ENCODE measurements at places on chromosomes 2 and 18.

- no peaks in the 10 kb centered on the region for H3K4me1 ChIP-seq
- H3K27me3 ChIP-seq = no peaks in the 10 kb centered on the region
- H3K36me3 ChIP-seq = no peaks in the 10 kb centered on the region
- H3K4me3 ChIP-seq = no peak overlapping the region
Measured at GRCh38 chr2:54196646-54197045, 59.4 kb downstream of the TSPYL6 start.

GRCh38 chr18:79881695-79882094, 69.8 kb downstream of the SLC66A2 start:
- DNase-seq = no peak
- H3K4me1 ChIP-seq = no peaks in the 10 kb centered on the region
- no peak overlapping the region for H3K4me3 ChIP-seq

GRCh38 chr2:62724106-62724505, 18.6 kb downstream of the EHBP1 start:
- H3K27me3 ChIP-seq = no peaks in the 10 kb centered on the region
- no peak overlapping the region for H3K27ac ChIP-seq
- H3K4me3 ChIP-seq = no peak overlapping the region
- no peaks in the 10 kb centered on the region for H3K4me1 ChIP-seq
- DNase-seq = no peak

DNA sequence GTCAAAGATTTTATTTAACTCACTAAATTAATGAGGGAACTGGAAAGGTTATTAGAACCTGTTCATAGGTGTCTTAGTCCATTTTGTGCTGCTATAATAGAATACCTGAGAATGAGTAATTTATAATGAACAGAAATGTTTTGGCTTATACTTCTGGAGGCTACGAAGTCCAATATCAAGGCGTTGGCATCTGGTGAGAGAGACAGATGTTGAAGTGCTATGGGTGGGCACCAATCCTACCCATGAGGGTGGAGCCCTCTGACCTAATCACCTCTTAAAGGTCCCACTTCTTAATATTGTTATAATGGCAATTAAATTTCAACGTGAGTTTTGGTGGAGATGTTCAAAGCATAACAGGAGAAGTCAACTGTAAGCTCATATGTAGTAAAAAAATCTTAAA, 5.1 kb downstream of the RPIA start:
- H3K36me3 ChIP-seq = peaks cover 1% of the 10 kb centered on the region
- H3K27ac ChIP-seq = no peak overlapping the region
- no peaks in the 10 kb centered on the region for H3K27me3 ChIP-seq
- H3K4me3 ChIP-seq = no peak overlapping the region
- peaks cover 5% of the 10 kb centered on the region for H3K4me1 ChIP-seq
- DNase-seq = no peak

- H3K4me3 ChIP-seq = no peak overlapping the region
- H3K27me3 ChIP-seq = no peaks in the 10 kb centered on the region
Measured at GRCh38 chr18:6382963-6383362, 31.7 kb downstream of the L3MBTL4 start.

DNA sequence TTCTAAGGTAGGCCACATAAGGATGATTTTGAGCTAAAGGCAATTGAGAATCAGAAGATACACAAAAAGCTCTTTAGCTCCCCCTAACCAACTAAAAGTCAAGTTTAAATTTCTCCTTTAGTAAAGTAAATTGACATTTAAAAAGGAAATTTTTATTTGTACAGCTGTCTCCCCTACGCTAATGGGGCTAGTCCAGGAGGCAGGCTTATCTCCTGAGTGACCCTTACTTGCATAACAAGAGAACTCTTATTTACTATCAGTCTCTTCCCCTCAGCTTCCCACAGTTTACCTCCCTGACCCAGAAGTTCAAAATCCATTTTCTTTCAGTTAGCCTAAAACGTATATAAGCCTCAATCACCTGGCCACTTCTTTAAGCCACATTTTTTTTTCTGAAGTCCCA, 1002.8 kb upstream of the NRXN1 start:
- H3K36me3 ChIP-seq = no peaks in the 10 kb centered on the region
- no peaks in the 10 kb centered on the region for H3K4me1 ChIP-seq
- no peak for DNase-seq
- H3K27ac ChIP-seq = no peak overlapping the region
- no peaks in the 10 kb centered on the region for H3K27me3 ChIP-seq
- no peak overlapping the region for H3K4me3 ChIP-seq

- H3K36me3 ChIP-seq = no peaks in the 10 kb centered on the region
- H3K27ac ChIP-seq = no peak overlapping the region
- no peak for DNase-seq
- no peaks in the 10 kb centered on the region for H3K4me1 ChIP-seq
Measured at GRCh38 chr2:64352292-64352691, 101.7 kb upstream of the LGALSL start.

- H3K27ac ChIP-seq = no peak overlapping the region
- H3K36me3 ChIP-seq = no peaks in the 10 kb centered on the region
- DNase-seq = no peak
- no peaks in the 10 kb centered on the region for H3K4me1 ChIP-seq
Measured at GRCh38 chr2:319059-319600, 31.2 kb upstream of the ALKAL2 start.

- H3K4me3 ChIP-seq = no peak overlapping the region
- no peaks in the 10 kb centered on the region for H3K36me3 ChIP-seq
- H3K27ac ChIP-seq = no peak overlapping the region
Measured at GRCh38 chr18:32767400-32767799, 5.4 kb downstream of the KLHL14 start.

DNA sequence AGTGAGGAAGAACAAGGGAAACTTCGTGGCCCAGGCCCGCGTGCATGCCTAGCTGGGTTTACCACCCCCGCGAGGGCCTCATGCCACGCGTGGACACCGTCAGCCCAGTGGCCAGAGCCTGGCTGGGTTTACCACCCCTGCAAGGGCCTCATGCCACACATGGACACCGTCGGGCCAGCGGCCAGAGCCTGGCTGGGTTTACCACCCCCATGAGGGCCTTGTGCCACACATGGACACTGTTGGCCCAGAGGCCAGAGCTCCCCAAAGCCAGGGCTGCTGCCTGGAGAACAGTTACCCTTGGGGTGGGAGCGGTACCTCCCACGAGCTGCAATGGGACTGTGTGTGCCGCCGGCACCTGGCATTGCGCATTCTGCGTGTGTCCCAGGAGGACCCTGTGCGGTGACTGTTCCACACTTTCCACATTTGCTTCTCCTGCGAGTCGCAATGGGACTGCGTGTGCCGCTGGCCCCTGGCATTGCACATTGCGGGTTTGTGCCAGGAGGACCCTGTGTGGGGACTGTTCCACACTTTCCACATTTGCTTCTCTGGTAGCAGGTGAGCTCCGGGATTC, 105.6 kb upstream of the CTDP1 start:
- no peaks in the 10 kb centered on the region for H3K27me3 ChIP-seq
- no peaks in the 10 kb centered on the region for H3K36me3 ChIP-seq
- DNase-seq = no peak
- peaks cover 5% of the 10 kb centered on the region for H3K4me1 ChIP-seq

DNA sequence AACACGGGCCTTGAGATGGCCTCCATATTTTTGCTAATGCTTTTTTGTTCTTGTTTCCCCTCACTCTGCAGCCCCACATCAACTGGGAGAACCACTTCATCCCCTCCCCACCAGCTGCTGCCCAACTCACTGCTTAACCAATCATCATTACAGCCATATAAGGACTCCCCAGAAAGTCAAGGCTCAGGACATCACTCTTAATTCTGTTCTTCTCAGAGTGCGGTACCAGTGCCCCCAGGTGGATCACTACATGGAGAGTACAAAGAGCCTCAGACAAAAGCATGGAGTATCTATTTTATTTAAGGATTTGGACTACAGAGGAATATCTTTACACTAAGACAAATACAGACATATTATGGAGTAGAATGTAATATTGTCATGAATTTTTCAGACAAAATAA, 340.6 kb downstream of the PAX3 start:
- DNase-seq = peak; percentile 78
- H3K27ac ChIP-seq = no peak overlapping the region
- no peaks in the 10 kb centered on the region for H3K4me1 ChIP-seq
- no peaks in the 10 kb centered on the region for H3K36me3 ChIP-seq
- H3K27me3 ChIP-seq = no peaks in the 10 kb centered on the region

DNA sequence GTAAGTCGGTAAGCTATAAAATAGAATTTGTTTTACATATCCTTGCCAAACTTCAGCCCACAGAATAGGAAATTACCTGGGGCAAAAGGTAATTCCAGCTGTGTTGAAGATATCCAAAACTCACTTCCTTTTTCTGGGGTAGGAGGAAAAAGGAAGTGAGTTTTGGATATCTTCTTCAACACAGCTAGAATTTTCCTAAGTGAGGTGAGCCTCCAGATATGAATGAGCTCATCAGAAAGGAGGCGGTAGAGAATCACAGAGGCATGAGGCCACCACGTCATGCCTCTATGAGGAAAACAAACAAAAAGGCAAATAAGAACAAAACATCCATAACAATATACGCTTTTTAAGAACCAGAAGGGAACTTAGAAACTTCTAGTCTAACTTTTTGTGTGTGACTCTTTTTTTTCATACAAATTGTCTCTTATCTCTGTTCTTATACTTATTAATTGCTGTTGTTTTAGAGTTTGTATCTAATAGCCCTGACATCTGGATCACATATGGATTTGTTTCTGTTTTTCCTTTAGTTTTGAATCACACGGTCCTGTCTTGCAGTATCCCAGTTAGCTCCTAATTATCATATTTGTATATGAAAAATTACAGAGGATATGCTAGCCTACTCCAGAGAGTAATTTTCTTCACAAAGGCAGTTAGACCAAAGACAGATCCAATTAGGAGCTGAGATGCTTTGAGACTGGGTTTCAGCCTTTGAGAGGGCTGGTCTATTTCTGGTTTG, 104.5 kb downstream of the RBM43 start:
- no peaks in the 10 kb centered on the region for H3K36me3 ChIP-seq
- H3K27ac ChIP-seq = no peak overlapping the region
- no peak overlapping the region for H3K4me3 ChIP-seq
- no peak for DNase-seq

DNA sequence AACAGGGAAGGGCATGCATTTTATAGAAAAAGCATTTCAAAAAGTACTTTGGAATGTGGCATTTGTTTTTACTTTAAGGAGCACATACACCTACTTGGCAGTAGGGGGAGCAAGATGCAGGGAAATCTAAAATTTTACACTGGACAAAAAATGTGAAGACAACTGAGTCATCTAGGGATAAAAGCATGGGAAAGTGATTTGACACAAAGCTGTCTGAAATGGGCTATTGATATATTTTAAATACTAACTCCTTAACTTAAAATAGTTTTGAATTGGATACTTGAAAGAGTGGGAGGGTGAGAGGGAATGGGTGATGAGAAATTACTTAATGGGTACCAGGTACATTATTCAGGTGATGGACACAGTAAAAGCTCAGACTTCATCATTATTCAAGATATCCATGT, 15.8 kb downstream of the TMEM200C start:
- H3K4me1 ChIP-seq = no peaks in the 10 kb centered on the region
- no peak overlapping the region for H3K27ac ChIP-seq
- no peak overlapping the region for H3K4me3 ChIP-seq
- peak; percentile 26 for DNase-seq
- H3K27me3 ChIP-seq = no peaks in the 10 kb centered on the region

- no peak overlapping the region for H3K4me3 ChIP-seq
- H3K4me1 ChIP-seq = no peaks in the 10 kb centered on the region
- no peak overlapping the region for H3K27ac ChIP-seq
- no peaks in the 10 kb centered on the region for H3K36me3 ChIP-seq
- DNase-seq = no peak
Measured at GRCh38 chr2:100460904-100461530, 9.3 kb upstream of the NMS start.

DNA sequence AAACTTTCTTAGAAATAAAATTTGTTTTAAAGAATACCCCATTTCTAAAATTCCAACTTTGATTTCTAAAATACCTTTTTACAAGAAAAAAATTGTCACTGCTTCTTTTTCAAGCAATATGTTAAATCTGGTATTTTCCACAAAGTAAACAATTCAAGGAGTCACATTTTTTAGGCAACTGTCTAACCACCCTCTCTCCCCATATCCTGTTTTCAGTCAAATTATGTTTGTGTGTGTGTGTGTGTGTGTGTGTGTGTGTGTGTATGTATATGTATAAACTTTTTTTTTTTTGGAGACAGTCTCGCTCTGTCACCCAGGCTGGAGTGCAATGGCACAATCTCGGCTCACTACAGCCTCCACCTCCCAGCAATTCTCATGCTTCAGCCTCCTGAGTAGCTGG, 59.3 kb downstream of the ADNP2 start:
- H3K27me3 ChIP-seq = no peaks in the 10 kb centered on the region
- no peak for DNase-seq
- no peak overlapping the region for H3K27ac ChIP-seq
- no peak overlapping the region for H3K4me3 ChIP-seq

- no peaks in the 10 kb centered on the region for H3K4me1 ChIP-seq
- H3K4me3 ChIP-seq = no peak overlapping the region
- no peaks in the 10 kb centered on the region for H3K36me3 ChIP-seq
Measured at GRCh38 chr2:68411397-68412126, 46.5 kb downstream of the PLEK start.

GRCh38 chr2:21260311-21260710, 136.5 kb downstream of the TDRD15 start:
- no peaks in the 10 kb centered on the region for H3K4me1 ChIP-seq
- no peak overlapping the region for H3K4me3 ChIP-seq
- no peaks in the 10 kb centered on the region for H3K27me3 ChIP-seq
- no peak for DNase-seq
- no peak overlapping the region for H3K27ac ChIP-seq
- no peaks in the 10 kb centered on the region for H3K36me3 ChIP-seq

DNA sequence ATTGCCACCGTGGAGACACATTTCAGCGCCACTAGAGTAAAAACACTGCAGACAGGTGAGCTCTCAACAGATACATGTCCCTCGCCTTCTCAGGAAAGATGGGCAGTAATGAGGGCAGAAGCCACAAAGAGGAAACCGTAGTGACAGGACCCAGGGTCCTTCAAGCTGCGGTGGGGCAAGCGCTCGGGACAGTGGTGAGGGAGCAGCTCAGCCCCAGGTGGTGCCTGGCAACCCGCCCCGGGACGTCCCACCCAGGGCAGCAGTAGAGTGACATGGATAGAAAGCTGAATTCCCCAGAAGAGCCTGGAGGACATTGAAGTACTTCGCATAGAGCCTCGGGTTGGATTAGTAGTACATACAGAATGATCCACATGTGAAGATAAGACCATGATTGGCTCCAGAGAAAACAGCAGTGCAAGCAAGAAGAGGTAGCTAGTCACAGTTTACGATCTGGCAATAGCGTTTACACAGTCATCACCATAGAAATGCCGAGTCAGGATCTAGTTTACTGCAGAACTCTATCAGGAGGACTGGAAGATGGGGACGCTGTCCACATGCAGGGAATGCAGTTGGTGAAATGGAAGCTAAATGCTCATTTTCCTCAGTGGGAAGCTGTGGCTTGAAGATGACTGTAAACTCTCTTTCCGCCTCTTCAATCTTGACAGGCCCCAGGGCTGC, 37.4 kb upstream of the ALPP start:
- no peaks in the 10 kb centered on the region for H3K27me3 ChIP-seq
- no peak for DNase-seq
- no peak overlapping the region for H3K4me3 ChIP-seq
- H3K4me1 ChIP-seq = no peaks in the 10 kb centered on the region

DNA sequence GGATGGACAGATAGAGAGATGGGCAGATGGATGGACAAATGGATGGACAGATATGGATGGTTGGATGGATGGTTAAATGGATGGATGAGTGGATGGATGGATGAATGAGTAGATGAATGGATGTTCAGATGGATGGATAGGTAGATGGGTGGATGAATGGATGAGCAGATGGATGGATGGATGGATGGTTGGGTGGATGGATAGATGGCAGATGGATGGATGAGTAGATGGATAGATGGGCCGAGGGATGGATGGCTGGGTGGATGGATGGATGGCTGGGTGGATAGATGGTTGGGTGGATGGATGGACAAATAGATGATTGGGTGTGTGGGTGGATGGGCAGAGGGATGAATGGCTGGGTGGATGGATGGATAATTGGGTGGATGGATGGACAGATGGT, 98.9 kb upstream of the OTOS start:
- H3K27ac ChIP-seq = no peak overlapping the region
- no peak overlapping the region for H3K4me3 ChIP-seq
- no peaks in the 10 kb centered on the region for H3K36me3 ChIP-seq
- H3K4me1 ChIP-seq = no peaks in the 10 kb centered on the region
- no peak for DNase-seq
